Activated CD4-positive, alpha-beta memory T cell treated with anti-CD3 and anti-CD28 coated beads, Interleukin-2, amount 10 ng/mL, durations not matched to agents 7 days and 5 days (primary cell): ENCODE measurements at places on chromosomes 4 and X. TPM values are rescaled to one million over a fixed set of nuclear protein-coding genes. Genes with fewer than 3 reads are reported as not detected.

GRCh38 chr4:139987502-139987850 is 166.5 kb downstream of the MAML3 start:
- no peak for DNase-seq

DNA sequence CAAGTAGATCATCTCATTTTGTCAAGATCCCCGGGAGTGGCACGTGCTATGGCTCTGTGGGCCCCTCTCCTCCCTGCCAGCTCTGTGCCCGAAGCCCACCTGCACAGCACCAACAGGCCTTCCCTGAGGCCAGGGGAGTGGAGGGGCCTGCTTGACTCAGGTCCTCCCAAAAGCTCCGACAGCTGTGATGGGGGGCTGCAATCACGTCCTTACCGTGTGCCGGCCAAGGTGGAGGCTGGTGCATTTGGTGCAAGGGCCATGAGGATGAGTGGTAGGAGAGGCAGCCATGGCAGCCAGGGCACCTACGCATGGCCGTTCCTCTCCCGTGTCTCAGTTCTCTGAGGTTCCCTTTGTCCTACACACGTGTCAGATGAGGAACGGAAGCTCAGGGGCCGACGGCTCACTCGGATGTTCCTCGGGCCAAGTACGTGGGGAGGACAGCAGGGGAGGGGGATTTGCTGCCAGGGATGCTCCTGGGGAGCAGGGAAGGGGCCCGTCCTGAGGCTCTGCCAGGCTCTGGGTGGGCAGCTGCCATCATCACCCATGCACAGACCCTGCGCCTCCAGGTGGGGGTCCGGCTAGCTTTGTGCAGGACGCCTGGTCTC is 95.8 kb downstream of the HMX1 start:
- no peak for DNase-seq

GRCh38 chr4:24730256-24731001 is 64.9 kb upstream of the SOD3 start:
- DNase-seq: no peak

DNA sequence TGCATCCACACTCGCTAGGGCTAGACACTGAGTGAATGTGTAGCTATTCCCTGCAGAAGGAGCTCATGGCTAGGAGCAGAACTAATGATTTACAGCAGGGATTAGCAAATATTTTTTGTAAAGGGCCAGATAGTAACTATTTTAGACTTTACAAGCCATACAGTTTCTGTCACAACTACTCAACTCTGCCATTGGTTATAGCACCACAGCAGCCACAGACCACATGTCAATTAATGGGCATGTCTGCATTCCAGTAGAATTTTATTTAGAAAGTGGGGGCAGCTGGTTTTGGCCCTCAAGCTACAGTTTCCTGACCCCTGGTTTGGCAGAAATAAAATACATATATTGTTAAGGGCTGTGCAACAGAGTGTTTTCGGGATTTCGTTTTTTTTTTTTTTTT is 192.6 kb downstream of the FRMPD4 start:
- no peak for DNase-seq

- DNase-seq: no peak
Measured at GRCh38 chrX:135923353-135923752, 29.8 kb downstream of the SAGE1 start.

GRCh38 chrX:121570072-121570841 is 522.8 kb downstream of the GLUD2 start:
- no peak for DNase-seq

DNA sequence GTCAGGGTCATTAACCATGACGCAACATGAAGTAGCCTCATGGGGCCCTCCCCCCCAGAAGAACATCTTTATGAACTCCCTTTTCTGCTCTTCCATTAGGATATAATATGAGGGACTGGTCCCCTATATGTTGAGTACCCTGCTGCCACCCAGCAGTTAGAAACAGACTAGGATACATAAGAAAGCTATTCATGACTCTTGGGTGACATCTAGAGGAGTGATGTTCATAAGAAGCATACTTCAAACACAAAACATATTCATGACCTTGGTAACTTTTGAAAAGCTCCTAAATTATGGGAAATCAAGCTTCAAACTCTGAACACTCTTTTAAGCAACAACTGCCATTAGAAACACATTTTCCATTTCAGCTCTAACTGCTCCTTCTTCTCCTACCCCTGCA is 155.2 kb upstream of the SPIN4 start:
- DNase-seq: no peak

DNA sequence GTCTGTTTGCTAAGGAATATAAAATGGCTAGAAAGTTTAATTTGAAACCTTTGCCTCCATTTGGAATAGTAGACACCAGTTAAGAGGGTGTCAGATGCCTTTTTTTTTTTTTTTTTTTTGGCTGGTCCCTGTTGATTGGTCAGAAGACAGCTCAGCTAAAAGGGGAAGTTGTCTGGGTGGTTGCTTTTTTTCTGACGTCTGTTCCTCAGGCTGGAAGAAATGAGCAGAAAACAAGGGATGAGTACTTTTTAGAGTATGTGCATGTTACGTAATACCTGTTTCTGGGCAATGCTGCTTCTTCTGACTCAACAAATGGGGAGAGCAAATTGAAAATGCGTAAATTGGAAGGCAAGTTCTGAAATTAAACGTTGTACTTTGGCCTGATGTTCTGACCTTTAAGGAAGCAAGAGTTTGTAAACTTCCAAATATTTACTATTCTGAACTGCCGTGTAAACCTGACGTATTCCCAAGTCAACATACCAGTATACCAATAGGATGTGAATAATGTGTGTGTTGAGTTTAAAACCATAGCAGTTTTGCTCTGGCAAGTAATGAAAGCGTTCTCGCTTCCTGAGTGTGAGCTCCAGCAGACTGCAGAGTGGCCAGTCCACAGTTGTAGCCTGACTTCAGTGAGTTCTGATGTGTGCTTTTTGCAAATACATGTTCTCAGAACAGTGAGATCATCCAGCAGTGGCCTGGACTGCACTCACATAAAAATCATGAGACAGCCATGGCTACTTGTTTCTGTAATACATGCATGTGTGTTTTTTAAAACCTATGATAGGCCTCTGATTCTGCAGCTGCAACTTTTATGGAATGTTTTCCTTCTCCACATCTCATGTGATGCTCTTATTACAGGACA is 1.7 kb downstream of the SAT1 start:
- no peak for DNase-seq

- DNase-seq: no peak
Measured at GRCh38 chrX:47797084-47797483, 39.6 kb upstream of the ZNF81 start.

GRCh38 chr4:25654031-25654970 is 1.4 kb upstream of the SLC34A2 start:
- DNase-seq: no peak

DNA sequence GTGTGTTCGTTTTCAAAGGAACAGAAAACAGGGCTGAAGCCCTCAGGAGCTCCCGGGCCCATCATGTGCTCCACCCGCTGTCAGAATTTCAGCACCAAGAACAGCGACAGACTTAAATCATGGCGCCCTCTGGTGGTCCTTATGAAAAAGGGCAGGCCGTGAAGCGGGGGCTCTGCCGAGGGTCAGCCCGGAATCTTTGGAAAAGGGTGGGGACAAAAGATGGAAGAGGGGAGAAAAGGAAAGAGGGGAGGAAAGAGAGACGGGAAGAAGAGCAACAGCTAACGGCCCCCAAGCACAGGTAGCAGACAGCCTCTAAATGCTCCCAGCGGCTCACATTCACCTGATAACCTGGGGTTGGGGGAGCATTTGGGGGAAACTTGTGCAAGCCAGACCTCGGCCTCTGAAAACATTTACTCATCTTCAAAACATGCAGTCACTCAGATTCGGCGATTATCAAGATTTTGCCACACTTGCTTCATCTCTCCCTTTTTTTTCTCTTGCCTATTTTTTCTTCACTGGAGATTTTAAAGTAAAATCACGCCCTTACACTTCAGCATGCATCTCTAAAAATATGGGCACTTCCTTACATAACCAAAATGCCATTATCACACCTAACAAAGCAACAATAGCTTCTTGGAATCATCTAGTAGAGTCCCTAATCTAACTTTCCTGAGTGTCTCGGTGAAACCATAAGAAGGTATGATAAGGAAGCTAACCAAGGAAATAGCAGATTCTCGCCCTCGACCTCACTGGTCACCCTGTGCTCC is 28.1 kb upstream of the MAN2B2 start:
- peak; percentile 58 for DNase-seq

- no peak for DNase-seq
Measured at GRCh38 chr4:141706445-141706844, 70.1 kb downstream of the IL15 start.

GRCh38 chrX:150887906-150888465 is 10.5 kb downstream of the CD99L2 start:
- DNase-seq: no peak

DNA sequence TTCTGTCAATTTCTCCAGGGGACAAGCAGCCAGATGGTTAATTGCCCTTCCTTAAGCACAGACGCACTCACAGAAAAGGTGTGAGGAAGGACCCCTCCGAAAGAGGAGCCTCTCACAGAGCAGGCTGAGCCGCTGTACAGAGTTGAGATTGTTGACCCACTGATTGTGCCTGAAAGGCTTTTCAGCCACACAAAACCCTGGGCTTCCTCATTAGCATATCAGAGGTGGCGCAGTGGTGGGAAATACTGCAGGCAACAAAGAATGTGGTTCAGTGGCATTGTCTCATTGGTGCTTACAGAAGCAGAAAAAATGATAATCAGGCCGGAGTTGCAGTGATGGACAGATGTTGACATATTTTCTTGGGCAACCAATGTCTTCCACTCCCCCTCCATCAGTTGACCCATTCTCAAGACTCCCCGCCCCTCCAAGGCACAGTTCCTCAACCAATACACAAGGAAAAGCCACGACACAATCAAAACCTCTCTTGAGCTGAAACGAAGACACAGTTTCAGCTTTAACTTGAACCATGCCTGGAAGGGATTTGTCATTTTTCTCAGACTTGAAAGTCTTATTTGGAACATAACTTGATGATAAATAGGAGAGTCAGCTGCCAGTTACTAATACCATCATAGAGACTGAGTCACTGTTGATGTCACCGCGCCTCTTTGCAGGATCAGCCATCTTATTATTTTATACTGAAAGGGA is 53.1 kb downstream of the ATXN3L start:
- no peak for DNase-seq

GRCh38 chr4:17094876-17095210 is 196.4 kb upstream of the LDB2 start:
- DNase-seq: no peak

DNA sequence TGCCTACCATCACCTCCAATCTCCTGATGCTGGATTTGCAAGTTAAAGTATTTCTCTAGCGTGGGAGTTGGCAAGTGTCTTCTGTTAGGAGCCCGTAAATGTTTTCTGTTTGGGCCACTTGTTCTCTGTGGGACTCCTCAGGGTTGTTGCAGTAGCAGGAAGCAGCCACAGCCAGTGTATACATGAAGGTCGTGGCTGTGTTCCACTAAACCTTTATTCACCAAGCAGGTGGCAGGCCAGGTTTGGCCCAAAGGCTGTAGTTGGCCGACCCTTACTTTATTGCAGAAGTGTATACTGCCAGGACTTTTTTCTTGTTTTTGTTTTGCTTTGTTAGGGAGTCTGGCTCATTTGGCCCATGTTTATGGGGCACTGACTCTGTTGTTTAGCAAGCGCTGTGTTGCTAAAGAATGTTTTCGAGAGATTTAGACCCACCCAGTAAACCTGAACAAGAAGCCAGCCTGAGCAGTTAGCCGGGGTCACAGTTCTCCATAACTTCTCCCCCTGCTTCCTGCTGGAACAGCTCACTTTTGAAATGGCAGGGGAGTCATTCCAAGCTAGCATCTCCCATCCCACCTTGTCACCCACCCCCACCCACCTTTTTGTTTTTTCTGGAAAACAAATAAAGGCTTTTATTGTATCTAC is 58.8 kb downstream of the SHROOM2 start:
- DNase-seq: no peak

DNA sequence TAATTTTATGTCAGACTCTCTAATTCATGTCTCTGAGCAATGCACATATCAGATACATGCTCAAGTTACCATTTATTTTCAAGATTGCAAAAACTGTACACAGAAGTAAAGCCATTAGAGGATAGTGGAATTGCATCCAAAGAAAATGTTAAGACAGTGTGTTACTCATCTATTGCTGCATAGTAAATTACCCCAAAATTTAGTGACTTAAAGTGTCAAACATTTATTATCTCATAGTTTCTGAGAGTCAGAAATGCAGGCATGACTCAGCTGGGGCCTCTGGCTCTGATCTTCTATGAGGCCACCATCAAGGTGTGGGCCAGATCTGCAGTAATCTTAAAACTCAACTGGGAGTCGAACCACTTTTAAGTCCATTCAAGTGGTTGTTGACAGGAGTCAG is 275.2 kb downstream of the QDPR start:
- no peak for DNase-seq

DNA sequence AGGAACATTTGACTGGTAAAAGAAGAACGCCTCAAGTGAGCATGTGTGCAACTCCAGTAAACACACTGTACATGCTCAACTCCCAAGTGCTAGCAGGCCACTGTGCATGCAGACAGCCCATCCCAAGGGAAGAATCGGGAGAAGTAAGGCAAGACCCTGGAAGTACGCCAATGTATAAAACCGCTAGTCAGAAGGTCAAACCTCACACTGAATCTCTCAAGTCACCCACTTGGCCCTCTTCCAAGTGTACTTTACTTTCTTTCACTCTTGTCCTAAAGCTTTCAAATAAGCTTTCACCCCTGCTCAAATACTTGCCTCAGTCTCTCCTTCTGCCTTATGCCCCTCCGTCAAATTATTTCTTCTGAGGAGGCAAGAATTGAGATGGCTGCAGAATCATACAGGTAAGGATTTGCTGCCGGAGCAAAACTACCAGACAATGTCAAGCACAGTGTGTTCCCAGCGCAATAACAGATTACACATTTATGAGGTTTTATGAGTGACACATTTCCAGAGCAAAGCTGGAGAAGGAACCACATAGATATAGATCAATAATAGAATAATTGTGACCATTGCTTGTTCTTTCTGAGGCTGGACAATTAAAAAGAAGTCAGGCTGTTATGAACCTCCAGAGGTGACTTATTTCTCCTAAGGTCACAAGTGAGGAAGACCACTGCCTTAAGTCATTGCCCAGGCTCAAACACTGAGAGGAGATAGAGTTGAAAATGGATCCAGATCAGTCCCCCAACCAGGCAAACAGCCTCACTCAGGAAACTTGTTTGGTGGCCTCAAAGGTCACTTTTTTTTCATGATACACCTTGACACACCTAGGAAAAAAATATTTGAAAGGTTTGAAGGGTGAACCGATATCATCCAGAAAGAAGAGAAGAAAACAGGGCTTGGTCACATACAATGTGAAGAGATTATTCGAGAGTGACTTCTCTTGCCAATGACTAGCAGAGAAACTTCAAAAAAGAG is 26.3 kb downstream of the CXCL1 start:
- DNase-seq: no peak

GRCh38 chr4:64477127-64477526 is 67.9 kb upstream of the TECRL start:
- no peak for DNase-seq

UGT2B15 gene
- total RNA-seq: not detected

SHROOM4 gene
- not detected for total RNA-seq

DRP2 gene
- total RNA-seq: 0.78 TPM

NLGN3 gene
- 1.2 TPM for total RNA-seq

PHOX2B gene
- not detected for total RNA-seq

IL21 gene
- 2.8 TPM for total RNA-seq

GAGE12G gene
- not detected for total RNA-seq

POU4F2 gene
- not detected for total RNA-seq

SHROOM3 gene
- total RNA-seq: not detected
